Effector memory CD8-positive, alpha-beta T cell (primary cell): ENCODE measurements at places on chromosomes 12 and 14.

DNA sequence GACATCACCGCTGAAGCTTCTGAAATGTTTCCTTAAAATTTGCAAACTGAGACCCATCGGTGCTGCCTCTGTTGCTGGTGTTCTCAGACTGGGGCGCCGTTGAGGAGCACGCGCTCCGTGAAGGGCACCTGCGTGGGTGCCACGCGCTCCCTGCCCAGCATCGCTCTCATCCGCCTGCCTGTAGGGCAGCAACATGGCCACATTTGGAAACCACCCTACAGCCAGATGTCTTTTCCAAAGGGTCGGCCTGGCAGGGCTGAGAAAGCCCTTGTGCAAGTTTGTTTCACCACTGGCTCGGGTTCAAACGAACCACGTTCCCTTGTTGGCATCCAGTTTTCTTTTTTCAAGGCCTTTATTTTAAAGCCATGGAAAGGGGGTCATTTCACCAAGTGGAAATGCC is 13.9 kb downstream of the ADGRD1 start:
- no peak for DNase-seq

DNA sequence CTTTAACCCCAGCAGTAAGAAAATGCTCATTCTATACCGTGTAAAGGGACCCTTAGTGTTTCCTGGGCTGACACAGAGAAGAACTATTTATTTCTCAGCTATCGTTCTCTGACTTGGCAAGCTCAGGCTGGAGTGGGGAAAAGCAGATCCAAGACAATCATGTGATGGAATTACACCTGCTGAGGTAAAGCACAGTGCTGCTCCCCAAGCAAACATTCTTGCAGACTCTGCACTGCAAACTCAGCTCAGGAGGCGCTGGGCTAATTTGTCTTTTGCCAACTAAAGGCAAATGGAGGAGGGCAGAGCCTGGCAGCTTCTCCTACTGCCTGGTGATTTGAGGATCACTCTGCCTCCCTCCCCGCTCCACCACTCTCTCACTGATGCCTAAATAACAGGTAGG is 57.8 kb upstream of the FUT8 start:
- no peak for DNase-seq

GRCh38 chr12:70217416-70217815 is 25.8 kb upstream of the CNOT2 start:
- DNase-seq = no peak

GRCh38 chr14:103624860-103625259 is 4.2 kb upstream of the KLC1 start:
- DNase-seq = no peak

DNA sequence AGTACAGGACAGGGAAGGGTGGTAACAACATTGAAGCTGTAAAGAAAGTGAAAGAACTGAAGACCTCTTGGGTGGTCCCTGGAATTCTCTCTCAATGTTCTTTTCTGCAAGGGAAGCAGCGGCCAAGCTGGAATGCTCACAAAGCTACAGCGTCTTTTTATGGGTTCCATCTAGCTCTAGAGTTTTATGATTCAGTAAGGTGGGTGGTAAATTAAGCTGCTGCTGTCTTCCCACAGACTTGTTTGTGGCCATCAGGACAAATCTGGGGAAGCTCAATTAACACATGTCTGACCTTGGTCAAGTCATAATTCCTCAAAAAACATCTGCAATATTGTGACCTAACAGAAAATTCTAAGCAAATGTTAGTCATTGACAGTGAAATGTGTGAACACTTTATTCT is 139.1 kb downstream of the MED13L start:
- no peak for DNase-seq

- no peak for DNase-seq
Observed at GRCh38 chr12:31773867-31774266, 45.0 kb upstream of the AMN1 start.

DNA sequence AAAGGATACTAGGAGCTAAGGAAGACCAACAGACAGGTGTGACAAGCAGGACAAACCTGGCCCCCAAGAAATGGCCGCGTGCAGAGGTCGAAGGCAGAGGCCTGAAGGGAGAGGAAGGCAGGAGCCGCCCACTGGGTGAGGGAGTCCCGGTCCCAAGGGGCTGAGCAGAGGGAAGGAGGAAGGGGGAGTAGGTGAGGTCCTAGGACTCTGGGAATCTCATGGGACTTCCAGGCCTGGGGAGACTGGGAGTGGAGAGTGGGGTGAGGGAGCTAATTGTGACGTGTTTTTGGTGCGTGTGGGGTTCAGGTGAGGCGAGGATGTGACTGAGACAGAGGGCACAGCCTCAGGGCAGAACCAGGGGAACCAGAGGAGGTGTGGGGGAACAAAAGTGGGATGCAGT is 11.7 kb upstream of the FLVCR2 start:
- DNase-seq = no peak

DNA sequence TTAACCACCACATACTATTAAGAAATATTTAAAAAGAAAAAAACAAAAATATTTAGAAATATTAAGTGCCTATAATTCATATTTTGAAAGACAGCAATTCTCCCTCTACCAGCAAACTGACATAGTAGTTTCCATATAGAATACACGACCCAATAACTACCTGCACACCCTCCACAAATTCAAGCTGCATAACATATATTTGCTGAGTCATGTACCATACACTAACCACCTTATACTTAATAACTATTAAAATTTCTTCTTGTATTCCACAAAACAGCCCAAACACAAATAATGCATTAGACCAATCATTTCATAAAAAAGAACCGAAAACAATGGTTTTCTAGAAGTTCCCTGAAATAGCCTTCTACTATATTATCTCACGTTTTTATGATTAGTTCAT is 21.7 kb downstream of the GTF2A1 start:
- DNase-seq = no peak

GRCh38 chr12:47828976-47829482 is 9.3 kb upstream of the HDAC7 start:
- DNase-seq = no peak

- DNase-seq = no peak
Observed at GRCh38 chr12:93880853-93881522, 203.8 kb downstream of the CRADD start.

- DNase-seq = no peak
Observed at GRCh38 chr12:62532333-62532732, 65.7 kb downstream of the MON2 start.

GRCh38 chr12:120141336-120141735 is 24.8 kb upstream of the RAB35 start:
- DNase-seq = no peak

- no peak for DNase-seq
Observed at GRCh38 chr12:107241411-107241810, 148.1 kb upstream of the CRY1 start.

- no peak for DNase-seq
Observed at GRCh38 chr14:76962303-76962660, 66.2 kb downstream of the IRF2BPL start.

- no peak for DNase-seq
Observed at GRCh38 chr12:65282840-65283239, 4.4 kb downstream of the MSRB3 start.

- DNase-seq = no peak
Observed at GRCh38 chr12:43694879-43695278, 63.7 kb downstream of the PUS7L start.

- no peak for DNase-seq
Observed at GRCh38 chr12:113698510-113698858, 226.8 kb upstream of the LHX5 start.

DNA sequence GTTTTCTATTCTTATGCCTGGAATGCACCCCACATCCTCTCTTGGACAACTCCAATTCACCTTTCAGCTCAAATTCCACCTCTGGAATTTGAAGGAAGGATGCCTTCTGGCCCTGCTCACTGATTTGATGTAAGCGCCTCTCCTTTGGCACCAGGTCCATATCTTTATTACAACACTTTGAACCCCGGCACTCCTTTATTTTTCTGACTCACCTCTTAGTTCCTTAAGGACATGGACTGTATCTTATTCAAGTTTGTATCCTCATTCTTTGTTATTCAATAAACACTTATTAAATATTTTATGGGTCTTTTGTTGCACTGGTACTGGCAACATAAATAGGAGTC is 3.1 kb downstream of the GALC start:
- DNase-seq = no peak

DNA sequence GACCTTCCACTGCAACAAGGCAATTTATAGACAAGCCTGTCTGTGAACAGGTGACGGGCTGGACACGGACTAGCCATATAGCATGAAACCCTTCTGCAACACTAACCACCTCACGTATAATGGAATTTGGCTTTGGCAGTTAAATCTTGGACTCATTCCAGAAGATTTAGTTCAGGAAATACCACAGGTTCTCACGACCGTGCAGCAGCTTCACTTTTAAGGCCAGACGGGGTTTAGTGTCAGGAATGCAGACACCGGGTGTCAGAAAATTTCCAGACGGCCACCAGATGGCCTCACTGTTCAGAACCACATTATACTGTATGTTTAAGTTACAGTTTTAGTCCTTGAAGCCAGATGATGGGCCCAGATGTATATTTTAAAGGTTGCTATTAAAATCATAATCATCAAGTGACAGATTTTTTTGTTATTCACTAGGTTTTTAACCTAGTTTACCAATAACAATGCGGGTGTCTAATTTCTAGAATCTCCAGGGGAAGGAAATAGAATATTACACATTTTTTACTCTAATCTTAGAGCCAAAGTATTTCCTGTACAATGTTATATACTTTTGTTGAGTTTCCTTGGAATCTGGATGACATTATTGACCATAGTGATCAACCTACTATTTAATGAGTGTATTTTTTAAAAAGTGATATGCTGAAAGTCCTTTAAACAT is 90.5 kb upstream of the TMPO start:
- DNase-seq = peak; percentile 16

DNA sequence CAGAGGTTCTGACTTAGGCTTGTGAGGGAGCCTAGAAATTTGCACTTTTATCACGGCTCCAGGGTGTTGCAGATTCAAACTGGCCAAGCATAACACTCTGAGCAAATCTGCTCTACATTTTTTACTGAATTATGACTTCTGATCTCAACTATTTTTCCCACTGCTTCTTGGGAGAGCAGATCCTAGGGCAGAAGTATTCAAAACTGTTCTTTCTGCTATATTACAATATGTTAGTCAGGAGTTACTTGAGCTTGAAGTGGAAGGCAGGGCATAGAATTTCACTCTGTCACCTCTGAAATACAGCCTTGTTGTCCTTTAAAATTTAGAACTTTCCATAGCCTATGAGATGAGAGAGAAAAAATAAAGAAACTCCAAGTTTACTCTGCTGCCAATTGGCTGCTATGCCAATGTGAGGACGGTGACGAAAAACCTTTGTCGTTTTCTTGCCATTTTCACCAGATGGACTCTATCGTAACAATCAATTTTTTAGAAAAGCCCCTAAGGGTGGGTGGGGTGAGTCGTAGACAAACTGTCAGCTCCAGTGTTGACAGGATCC is 16.4 kb upstream of the KERA start:
- DNase-seq = no peak

- no peak for DNase-seq
Observed at GRCh38 chr14:23148591-23149249, 29.7 kb upstream of the CEBPE start.

- DNase-seq = no peak
Observed at GRCh38 chr14:35786856-35787255, 22.2 kb downstream of the RALGAPA1 start.

GRCh38 chr12:101737476-101737875 is 1.8 kb downstream of the SYCP3 start:
- no peak for DNase-seq

DNA sequence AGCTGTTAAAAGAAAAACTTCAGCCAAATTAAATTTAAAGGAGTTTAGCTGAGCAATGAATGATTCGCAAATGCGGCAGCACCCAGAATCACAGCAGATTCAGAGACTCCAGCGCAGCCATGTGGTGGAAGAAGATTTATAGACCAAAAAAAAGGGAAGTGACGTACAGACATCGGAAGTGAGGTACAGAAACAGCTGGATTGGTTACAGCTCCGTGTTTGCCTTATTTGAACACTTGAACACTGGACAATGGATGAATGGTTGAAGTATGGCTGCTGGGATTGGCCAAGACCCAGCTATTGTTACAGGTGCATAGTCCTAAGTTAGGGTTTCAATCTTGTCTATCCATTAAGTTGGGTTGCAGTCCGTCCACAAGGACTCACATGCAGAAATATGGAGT is 42.6 kb downstream of the GALNT8 start:
- DNase-seq = no peak

GRCh38 chr14:60245380-60246177 is 3.4 kb upstream of the PPM1A start:
- DNase-seq = no peak

DNA sequence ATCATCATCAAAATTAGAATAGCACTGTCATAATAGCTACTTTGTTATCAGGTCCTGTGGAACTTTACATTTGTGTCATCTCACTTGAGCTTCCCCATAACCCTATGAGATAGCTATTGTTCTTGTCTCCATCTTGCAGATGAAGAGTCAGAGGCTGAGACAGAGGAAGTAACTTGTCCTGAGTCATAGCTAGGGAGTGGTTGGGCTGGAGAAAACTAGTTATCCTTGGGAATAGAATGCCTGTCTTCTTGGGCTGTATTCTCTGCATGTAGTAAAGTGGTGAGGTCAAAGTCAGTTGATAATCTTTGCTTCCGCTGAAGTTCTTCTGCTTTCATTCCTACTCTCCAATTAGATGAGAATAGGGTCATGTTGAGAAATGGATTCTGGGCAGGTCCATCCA is 117.0 kb downstream of the SMOC1 start:
- DNase-seq = no peak

GRCh38 chr12:2963760-2964292 is 4.6 kb downstream of the TEAD4 start:
- no peak for DNase-seq

- DNase-seq = no peak
Observed at GRCh38 chr14:20356422-20356821, 13.0 kb downstream of the PARP2 start.

- peak; percentile 31 for DNase-seq
Observed at GRCh38 chr12:43882578-43883178, 46.8 kb downstream of the TMEM117 start.

DNA sequence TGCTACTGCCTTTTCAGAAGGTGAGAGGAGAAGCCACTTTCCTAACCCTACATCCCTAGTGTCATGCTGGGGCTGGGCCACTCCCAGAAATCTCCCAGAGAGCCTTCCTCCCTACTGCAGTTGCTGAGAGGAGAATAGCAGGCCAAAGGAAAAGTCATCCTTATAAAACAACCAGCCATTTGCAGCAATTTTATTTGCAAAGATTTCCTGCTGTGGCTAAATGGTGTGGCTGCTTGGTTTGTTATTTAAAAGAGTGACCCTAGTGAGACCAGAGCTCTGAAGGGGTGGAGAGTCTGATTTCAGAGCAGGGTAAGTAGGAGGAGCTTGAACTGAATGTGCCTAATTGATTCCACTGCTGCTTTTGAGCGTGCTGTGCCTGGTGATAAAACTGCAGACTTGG is 232.0 kb downstream of the GRIN2B start:
- DNase-seq = no peak

- no peak for DNase-seq
Observed at GRCh38 chr12:52899338-52900035, 5.4 kb downstream of the KRT8 start.
